ENCODE measurements at places on chromosomes 3 and 15.

DNA sequence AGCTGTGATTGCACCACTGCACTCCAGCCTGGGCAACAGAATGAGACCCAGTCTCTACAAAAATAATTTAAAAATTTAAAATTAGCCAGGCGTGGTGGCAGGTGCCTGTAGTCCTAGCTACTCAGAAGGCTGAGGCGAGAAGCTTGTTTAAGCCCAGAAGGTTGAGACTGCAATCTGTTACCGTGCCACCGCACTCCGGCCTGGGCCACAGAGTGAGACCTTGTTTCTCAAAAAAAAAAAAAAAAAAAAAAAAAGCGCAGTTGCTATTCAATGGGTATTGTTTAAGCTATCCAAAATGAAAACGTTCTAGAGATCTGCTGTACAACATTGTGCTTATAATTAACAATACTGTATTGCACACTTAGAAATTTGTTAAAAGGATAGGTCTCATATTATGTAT is 24.0 kb downstream of the ZNF148 start:
- no peak for DNase-seq

- no peak for DNase-seq
Measured at GRCh38 chr15:23033979-23034378, 5.4 kb downstream of the TUBGCP5 start.

- DNase-seq = no peak
Measured at GRCh38 chr3:13240928-13241618, 167.8 kb upstream of the IQSEC1 start.

DNA sequence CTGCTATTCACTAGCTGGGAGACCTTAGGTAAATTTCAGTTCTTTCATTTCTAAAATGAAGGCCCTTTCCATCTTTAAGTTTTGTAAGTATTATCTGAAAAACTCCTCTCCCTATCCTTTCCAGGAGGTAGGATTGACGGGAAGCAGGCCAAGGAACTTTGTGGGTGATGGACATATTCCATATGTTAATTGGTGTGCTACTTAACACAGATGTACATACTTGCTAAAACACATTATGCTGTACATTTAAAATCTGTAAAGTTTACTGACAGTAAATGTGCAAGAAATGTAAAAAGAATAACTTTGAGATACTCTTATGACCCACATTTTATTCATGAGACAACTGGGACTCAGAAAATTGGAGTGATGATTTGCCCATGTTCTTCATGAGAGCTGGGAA is 329.8 kb upstream of the LRRC3B start:
- no peak for DNase-seq

- DNase-seq = no peak
Measured at GRCh38 chr3:53131096-53131495, 861 bp upstream of the RFT1 start.

- peak; percentile 24 for DNase-seq
Measured at GRCh38 chr3:112582244-112582874, 20.5 kb downstream of the SLC35A5 start.

DNA sequence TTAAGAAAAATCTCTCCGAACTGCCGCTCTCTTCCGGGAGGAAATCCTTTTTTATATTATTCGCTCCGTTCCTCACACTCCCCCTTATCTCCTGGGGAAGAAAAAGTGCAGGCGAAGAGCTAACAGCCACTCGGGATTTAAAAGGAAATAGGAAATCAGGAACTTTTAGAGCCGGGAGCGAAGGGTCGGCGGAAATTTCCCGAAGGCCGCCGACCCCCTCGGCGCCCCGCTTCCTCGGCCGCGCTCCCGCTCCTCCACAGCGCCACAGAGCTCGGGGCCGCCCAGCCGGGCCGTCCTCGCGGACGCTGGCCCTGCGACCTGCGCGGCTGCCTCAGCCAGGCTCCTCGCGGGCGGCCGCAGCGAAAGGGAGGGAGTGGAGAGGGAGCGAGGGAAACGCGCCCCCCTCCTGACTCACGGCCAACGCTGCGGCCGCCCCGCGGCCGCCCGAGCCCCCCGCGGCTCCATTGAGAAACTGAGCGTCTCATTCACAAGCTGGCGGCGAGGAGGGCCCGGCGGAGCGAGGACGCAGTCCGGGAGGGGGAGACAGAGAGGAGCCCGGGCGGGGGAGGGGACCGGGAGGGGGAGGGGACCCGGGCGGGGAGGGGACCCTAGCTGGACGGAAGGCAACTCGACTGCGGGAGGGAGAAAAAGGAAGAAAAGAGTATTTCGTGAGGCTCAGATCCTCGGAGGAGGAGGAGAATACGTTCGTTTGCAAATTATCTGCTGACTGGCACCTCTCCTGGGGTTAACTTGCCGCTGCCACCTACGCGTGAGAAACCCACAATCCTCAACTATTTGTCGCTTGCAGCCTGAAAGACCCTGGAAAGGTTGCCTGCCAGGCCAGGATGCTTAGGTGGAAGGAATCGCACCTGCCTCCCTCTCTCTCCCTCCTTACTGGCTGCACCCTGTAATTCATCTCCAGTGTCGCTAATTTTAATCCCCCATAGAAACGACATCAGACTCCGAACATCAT is at the start of gene PTPN9:
TSS of gene PTPN9 (minus strand) at position 368 of the 973 bp plus-strand sequence. CDS start 539 bp downstream, outside the sequence.
- DNase-seq = peak; percentile 89

DNA sequence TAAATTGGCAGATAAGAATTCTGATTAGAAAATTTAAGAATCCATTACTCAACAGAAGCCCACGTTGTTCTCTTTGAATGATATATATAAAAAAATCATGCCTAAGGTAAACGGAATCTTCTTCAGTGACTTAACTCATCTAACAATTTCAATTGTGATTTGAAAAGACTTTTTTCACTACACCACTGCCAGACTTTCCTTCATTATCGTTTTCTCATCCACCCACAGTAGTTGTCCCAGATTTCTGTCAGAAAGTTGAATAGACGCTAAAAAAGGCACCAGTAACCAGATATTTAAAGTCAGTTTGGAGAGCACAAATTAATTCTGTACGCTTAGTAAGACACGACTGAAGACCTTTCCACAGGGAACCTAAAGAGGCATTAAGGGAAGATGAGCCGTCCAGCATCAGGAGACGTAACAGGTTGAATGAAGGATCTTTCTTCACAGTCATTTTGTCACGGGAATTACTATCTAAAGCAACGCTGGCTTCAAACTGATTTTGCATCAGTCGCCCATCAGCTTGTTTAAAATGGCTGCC is 1.3 kb downstream of the HIGD1A start:
- no peak for DNase-seq

DNA sequence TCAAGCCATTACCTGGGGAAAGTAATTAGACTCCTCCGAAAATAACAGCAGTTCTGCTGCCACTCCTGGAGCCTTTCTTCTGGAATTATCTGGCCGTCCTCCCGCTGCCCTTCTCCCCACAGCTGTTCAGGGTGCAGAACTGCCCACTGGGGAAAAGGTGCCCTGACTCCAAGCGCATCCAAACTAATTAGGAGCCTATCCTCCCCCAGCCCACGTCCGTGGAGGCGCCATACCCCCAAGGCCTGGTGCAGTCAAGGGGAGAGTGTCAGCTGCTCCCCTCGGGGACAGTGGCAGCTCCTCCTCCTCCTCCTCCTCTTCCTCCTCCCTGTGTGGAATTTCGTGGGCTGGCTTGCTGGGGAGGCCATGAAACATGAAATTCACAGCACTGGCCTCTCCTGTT is 177.2 kb downstream of the XXYLT1 start:
- DNase-seq = no peak

- DNase-seq = no peak
Measured at GRCh38 chr15:46222826-46223225, 588.0 kb downstream of the SQOR start.

- no peak for DNase-seq
Measured at GRCh38 chr15:45603881-45604280, 16.7 kb downstream of the BLOC1S6 start.

- DNase-seq = no peak
Measured at GRCh38 chr3:128572013-128572412, 78.6 kb downstream of the RPN1 start.

DNA sequence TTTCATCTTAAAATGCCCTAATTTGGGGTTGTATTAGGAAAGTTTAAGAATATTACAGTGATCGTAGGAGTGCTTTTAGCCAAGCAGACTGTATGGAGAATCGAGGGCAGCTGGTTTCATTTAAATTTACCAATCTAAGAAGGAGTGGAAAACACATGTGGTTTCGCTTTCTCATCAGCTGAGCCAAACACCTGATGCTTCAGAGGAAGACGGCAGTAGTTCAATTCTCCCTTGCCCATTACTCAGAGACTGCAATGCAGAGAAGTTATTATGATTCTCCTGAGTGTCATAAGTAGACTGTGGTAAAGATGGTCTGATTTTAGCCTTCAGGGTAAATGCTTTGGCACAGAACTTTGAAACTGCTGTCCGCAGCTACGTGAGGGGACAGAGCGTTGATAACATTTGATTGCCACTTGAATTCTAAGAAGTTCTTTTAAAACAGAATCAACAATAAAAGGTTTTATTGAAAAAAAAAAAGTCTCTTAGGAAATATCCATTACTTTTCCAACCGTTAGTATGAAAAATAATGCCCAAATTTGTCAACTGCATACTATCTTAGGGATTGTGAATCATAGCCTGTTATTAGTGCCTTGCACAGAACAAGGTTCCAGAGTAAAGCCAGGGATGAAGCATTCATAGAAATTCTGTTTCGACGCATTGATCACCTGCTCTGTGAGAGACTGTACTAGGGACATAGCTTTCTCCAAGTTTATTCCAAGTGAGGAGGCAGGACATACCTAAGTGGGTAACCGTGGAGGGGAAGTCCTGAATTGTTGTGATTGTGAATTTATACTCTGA is 25.6 kb downstream of the LYSMD4 start:
- no peak for DNase-seq

DNA sequence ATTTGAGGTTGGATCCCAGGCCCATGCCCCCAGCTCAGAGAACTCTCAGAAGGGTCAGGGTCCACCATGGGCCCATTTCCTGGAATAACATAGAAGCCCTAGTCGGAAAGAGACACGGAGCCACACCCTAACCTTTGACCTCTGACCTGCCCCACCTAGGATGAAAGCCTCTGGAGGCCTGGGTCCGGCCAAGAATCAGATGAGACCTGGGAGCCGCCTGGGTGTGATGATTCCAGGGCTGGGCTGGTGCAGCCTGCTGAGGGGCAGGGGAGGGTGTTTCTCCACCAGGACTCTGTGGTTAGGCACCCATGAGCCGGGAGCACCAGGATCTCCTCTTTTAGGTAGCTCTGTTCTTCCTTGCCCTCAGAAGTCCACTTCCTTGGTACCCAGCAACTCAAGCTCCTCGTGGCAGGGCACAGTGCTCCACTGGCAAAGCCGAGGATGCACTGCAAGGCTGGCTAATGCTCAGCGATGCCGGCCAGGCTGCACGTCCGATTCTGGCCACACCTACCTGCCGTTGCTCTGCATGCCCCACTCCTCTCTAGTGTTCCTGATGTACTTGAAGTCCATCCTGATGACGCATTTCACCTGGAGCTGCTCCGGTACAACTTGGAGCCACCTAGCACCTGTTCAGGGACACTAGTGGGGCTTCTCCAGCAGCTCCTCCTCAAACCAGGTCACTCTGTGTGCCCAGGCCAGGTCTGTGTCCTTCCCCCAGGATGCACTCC is 57.4 kb downstream of the ZNF445 start:
- no peak for DNase-seq

DNA sequence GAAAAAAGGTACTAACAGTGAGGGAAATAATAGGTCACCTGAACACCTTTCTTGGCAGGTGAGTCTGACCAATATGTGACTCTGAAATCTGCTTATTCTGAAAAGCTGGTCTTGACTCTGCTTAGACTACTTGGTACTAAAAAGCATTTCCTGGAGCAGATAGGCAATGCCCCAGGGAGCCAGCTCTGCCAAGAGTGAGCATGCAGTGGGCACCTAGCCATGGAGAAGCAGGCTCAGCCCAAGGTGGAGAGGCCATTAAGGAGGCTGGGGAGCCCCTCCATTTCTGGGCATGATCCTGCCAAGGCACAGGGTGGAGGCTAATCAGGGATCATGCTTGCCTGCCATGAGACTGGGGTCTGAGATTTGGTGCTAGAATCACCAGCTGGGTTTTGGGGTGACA is 1.6 kb upstream of the LTF start:
- DNase-seq = no peak

GRCh38 chr15:84611631-84612030 is 10.8 kb downstream of the ZSCAN2 start:
- no peak for DNase-seq

DNA sequence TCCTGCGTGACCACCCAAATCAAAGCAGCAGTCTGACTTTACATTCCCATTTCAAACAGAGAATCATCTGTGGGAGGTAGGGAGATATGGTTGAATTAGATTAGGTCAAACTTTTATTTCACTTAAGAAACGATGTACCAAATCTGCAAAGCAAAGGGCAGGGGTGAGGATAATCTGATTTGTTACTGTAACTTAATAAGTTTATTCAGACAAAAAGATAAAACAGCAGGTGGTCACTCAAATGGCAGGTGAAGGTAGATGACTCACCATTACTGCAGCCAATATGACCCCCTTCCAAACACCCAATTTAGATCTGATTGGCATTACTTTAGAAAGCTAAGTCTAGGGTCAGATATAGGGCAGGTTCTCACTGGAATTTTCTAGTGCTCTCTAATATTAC is 651.0 kb upstream of the NAALADL2 start:
- no peak for DNase-seq

- DNase-seq = no peak
Measured at GRCh38 chr3:128585189-128585588, 65.4 kb downstream of the RPN1 start.

DNA sequence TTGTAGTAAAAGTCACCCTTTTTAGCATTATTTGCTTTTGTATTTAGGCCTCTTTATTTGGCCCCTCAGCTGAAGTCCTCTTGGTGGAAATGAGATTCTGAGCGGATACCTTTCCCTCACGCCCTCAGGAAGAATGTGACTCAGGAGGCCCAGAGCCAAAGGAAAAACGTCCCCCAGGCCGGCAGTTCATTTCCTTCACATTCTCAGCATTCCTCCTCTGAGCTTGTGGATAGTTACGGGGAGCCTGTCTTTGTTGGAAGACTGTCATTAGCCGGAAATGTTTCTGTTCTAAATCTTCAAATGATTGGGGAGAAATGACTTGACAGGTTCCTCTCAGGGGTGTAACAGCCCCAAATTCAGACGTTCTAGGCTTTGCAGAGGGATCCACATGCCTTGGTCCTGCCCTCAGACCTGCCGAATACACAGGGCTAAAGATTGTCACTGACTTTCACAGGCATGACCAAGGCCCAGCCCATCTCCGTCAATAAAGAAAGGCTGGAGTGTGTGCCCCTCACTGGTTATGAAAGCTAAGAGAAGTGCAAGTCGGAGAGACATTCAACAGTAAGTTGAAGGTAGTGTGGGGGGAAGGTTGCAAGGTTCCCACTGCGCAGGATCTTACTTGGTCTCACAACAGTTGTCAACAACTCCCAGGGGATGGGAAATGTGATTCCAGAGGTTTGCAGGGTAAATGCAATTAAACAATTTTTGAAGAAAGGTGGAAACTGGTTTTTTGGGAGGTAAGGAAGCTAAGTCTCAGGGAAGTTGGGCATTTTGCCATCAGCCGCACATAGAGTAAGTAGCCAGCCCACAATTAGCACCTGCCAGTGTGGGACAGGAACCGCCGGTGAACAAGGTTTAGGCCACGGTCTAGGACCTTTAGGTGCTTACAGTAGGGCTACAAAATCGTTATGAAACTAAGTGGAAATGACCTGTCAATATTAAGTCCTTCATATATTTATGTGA is 39.7 kb upstream of the MYZAP start:
- no peak for DNase-seq

Measured in right lung (tissue), 10 donors.